Effector memory CD8-positive, alpha-beta T cell (primary cell): ENCODE measurements at places on chromosomes 3 and 15.

- no peak for DNase-seq
These were observed 8.9 kb downstream of the CHDH start for GRCh38 chr3:53837331-53837730.

- DNase-seq, result no peak
These were observed 136.2 kb downstream of the SMAD6 start for GRCh38 chr15:66838202-66838601.

GRCh38 chr15:100295939-100296565, 45.7 kb downstream of the ADAMTS17 start:
- DNase-seq, result no peak

GRCh38 chr3:134366928-134367811, 7.1 kb downstream of the AMOTL2 start:
- DNase-seq, result no peak

- no peak for DNase-seq
These were observed 215.0 kb downstream of the TPRG1 start for GRCh38 chr3:189386739-189387138.

DNA sequence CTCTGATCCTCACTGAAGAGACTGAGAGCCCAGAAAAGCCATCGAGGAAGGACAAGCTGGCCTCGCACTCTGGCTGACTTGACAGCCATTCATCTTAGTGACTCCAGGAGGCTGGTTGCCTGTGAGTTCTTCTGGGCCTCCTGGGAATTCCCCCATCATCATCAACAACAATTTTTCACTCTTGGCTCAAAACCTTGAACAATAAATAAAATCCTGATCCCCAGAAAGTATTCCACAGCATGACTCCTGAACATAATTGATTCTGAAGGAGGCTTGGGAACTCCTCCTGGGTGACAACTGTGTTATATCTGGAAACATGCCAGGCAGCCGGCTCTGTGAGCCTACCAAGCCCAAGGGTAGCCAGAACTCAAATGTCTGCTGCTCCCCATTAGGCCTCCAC, 188.6 kb downstream of the SHQ1 start:
- no peak for DNase-seq

GRCh38 chr3:46845397-46845859, 17.8 kb downstream of the MYL3 start:
- DNase-seq, result no peak

DNA sequence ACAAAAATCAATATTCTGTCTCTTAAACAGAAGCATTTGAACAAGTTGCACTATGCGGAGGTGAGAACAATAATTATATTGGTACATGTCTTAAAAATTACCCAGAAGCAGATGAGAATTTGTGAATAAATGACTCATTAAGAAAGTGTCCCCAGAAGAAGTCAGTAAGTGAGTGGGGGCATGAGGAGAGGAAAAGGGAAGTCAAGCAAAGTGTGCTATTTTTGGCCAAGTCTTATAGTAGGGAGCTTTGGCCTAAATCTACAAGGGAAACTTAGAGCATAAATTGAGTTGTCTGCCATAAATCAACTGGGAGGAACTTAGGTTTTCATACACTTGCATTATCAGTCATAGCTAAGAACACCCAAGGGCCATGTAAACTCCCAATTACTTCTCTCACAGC, 86.9 kb upstream of the SATB1 start:
- no peak for DNase-seq

GRCh38 chr3:133475245-133476010, 75.6 kb downstream of the BFSP2 start:
- no peak for DNase-seq
